ENCODE measurements at places on chromosomes 11 and 22.

GRCh38 chr22:39989633-39990032 is 5.1 kb upstream of the FAM83F start:
- DNase-seq: no peak

DNA sequence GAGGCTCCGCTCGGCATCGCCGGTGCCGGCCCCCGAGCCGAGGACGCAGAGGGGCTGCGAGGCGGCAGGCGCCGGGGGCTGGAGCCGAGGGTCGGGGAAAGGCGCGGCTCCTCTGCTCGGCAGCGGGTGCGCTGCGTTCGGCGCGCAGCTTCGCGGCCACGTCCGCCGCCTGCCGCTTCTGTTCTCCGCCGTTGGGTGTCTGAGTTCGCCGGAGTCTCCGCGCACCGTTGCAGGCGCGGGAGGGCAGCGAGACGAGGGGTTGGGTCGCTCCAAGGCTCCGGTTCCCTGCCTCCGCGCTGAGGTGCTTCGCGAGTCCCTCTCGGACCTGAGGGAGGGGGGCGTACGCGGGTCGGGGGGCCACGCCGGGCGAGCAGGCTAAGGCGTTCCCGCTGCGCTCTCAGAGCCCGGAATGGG is 347 bp downstream of the MN1 start:
- peak; percentile 73 for DNase-seq

DNA sequence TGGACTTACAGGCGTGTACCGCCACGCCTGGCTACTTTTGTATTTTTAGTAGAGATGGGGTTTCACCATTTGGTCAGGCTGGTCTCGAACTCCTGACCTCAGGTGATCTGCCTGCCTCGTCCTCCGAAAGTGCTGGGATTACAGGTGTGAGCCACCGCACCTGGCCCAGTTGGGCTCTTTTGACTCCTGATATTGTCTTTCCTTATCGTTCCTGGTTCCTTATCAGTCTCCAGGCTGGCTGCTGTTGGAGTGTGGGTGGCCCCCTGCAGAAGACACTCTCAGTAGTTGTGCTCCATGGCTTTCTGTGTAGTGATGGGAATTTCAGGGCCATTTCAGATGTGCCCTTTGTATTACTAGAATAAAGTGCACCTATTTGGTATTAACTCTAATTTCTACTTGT is 55.3 kb downstream of the C22orf31 start:
- DNase-seq: no peak

DNA sequence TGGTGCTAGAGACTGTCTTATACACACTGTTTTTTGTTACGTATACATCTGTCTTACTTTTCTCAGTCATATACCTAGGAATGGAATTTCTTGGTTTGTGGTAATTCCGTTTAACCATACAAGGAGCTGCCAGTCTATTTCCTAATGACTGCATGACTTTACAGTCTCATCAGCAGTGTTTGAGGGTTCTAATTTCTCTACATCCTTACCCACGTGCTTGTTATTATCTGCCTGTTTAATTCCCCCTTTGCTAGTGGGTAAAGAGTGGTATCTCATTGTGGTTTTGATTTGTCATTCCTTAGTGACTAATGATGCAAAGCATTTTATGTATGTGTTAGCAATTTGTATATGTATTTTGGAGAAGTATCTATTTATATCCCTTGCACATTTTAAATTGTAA is 1008.0 kb downstream of the FAM181B start:
- DNase-seq: no peak

GRCh38 chr22:40451210-40451609 is 80.8 kb downstream of the SGSM3 start:
- DNase-seq: no peak

DNA sequence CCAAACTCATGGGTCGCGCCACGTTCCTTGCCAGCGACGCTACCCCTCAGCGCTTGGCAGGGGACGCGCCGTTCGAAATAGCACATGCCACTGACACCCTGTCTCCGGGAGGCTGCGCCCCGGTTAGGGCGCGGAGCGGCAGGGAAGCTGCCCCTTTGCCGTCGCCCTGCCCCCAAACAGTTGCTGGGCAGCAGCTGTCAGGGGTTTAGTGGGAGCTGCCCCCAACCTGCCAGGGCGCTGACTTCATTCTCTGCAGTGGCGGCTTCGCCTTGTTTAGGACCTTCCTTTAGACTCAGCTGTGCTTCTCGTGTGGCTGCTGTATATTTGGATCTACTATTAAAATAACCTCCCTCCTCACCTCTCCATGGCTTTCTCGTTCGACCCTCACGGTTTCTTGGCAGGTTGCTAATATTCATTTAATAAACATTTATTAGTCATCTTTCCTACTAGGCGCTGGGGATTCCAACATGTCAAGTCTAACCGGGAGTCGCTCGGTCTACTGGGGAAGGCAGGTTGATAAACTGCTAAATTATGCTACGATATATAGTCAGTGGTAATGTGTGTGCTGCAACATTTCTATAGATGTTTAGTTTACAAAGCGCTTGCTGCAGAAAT is 782 bp downstream of the TMEM109 start:
- DNase-seq: peak; percentile 57

DNA sequence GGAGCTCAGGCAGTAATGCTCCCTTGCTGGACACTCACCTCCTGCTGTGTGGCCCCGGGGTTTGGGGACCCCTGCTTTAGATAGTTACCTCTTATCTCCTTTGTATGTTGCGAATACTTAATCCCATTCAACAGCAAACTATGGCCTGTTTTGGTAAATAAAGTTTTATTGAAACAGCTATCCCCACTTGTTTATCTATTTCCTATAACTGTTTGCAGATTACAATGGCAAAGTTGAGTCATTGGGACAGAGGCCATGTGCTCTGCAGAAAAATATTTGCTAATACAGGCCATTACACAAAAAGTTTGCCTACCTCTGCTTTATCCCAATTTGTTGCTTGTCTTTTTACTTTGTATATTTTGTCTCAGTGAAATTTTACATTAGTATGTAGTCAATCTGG is 68.4 kb downstream of the CACNA1I start:
- DNase-seq: no peak

- DNase-seq: no peak
These were observed 406.0 kb downstream of the TBC1D22A start for GRCh38 chr22:47168441-47168840.

GRCh38 chr22:43669190-43669589 is 142.9 kb downstream of the EFCAB6 start:
- DNase-seq: no peak

DNA sequence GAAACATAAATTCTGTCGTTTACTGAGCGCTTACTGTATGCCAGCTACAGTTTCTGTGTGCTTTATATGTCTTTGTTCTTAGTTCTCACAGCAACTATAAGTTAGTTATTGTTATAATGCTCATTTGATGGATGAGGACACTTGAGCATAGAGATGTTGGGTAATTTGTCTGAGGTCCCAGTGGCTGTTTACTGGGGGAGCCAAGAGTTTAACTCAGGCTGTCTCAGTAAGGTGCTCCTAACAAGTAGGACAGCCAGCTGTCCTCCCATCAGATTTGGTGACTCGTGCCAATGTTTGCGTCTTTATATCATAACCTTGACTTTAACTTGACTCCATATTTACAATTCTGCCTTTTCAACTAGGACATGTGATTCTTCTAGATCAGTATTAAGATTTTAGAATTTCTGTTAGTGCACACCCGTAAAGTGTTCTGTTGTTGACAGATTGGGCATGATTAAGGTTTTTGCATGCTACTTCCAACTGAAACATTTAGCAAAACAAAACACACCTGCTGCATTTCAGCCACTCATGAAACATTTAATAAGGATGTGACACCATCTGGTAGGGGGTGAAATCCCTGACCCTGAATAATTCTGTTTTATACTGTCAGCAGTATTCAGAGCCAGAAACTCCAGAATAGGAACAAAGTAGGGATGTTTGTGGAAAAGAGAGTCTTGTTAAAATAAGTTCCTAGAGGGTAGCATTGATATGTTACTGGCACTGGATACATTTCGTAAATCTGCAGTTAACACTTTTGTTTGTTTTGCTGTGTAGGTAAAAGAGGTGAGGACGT is 1.9 kb downstream of the REXO2 start:
- no peak for DNase-seq

DNA sequence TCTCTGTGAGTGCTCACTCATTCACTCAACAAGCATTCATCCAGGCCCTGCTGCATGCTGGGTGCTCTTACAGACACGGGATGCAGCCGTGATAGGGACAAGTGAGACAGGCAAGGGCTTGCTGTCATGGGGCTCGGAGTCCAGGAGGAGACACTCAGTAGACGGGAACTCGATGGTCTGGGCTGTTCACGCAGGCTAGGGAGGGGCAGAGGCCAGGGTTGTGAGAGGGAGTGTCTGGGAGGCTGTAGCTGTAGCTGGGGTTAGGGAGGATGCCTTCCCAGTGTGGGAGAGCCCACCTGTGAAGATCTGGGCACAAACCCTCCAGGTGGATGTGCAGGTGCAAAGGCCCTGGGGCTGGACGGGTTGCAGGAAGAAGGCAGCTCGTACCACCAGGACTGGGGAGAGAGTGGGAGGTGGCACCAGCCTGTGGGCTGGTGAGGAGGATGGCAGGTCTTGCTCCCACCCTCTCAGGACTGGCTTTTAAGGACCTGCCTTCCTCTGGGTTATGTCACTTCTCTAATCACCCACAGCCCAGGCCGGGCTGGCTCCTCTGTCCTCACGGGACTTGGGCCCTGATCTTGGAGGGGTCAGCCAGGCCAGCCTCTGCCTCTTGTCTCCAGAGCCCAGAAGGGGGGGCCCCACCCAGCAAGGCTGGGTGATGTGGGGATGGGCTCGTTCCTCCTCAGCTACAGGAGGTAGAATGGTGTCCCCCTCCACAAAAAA is 24.1 kb downstream of the FGF4 start:
- DNase-seq: no peak

All from foreskin fibroblast (primary cell).